Stimulated activated CD4-positive, alpha-beta T cell treated with anti-CD3 and anti-CD28 coated beads, TNF-alpha, amount 100 ng/mL, for 4 hours (primary cell): ENCODE measurements at places on chromosomes 1 and 21.

DNA sequence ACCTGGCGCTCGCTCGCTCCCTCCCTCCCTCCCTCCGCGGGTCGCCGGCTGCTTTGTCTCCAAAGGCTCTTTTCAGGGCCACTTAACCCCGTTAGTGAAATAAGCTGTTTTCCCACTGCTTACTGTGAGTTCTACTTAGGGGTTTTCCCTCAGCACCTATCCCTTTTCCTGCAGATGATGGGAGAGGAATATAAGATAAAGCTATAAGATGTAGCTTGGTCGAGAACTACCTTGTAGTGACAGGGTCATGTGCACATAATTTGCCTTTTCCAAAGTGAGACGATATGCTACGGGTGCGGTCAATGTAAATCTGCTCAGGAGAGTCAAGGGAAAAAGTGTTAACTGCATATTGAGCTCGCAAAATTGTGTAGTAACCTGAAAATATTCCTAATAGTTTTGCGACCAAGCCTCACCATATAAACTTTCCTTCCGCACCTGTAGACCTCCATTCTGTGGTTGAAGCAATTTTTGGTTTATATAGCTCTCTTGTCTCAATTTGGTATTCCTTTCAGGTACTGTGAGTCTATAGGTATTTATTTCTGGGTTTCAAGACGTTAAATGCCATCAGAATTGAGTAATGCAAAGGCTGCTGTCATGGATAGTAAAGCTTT lies 55.8 kb upstream of the BOLA1 start:
- no peak for DNase-seq

DNA sequence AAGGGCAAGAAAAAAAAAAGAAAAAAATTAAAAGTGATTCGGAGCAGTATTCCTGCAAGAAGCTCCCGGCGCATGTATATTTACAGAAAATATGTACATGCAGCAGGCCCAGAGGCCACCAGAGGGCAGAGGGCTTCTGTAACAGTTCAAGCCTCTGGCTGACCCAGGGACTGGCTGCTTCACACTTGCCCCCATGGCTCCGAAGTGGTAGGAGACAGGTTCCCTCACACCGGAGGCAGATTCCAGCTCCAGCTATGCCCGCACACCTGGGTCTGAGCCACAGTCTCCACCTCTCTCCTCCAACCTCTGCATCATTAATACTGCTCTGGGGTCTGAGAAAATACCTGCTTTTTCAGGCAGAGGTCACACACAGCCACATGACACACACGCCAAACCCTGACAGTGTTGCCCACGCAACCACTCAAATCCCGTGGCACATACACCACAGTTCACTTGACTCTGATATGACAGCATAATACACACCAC lies 2.2 kb upstream of the ARHGAP30 start:
- no peak for DNase-seq

GRCh38 chr1:97042551-97042950 lies 321.0 kb downstream of the PTBP2 start:
- DNase-seq, result no peak

- no peak for DNase-seq
These were observed 277.3 kb upstream of the FMN2 start for GRCh38 chr1:239814306-239814881.

GRCh38 chr1:197618061-197618460 lies 157.2 kb downstream of the DENND1B start:
- DNase-seq, result no peak

DNA sequence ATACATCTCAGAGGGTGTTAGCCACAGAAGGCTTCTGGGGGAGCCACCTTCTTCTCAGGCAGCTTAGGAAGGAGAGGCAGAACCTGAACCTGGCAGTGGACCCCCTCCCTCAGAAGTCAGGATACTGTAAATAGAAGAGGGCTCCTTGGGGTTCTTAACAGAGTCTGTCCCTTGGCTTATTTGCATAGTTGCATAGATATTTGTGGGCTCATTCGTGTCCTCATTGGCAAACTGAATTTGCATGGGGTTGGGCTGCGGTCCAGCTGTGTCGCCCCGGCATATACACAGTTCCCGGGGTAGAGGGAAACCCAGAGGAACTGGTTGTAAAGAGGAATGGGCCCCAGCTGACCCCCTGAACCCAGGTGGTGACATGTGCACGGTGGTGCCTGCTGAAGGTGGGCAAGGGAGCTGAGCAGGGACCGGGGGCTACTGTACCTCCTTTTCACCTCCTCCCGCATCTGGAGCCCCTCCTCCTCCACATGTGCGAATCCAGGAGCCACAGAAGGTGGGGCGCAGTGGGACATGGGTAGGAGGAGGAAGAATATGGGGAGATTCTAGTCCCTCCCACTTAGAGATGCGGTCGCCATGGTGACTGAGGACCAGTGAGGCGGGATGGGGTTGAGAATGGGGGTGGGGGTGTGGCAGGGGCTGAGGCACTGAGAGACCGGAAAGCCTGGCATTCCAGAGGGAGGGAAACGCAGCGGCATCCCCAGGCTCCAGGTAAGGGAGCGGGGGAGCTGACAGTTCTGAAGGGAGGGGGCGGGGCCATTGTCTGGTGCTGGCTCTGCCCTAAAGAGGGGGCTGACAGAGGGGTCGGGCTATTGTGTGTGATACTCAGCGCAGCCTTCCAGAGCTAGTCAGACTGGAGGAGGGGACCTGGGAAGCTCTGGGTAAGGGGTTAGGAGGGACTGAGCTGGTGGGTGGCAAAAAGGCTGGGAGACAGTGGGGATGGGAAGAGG lies 3.7 kb upstream of the SEMA4A start:
- DNase-seq, result no peak

GRCh38 chr1:86063721-86064120 lies 92.9 kb downstream of the COL24A1 start:
- DNase-seq, result no peak

GRCh38 chr1:93672477-93673162 lies 9.0 kb downstream of the BCAR3 start:
- no peak for DNase-seq

- no peak for DNase-seq
These were observed 35.9 kb downstream of the DNASE2B start for GRCh38 chr1:84434081-84434769.

GRCh38 chr1:94070865-94071264 lies 50.1 kb downstream of the ABCA4 start:
- no peak for DNase-seq

DNA sequence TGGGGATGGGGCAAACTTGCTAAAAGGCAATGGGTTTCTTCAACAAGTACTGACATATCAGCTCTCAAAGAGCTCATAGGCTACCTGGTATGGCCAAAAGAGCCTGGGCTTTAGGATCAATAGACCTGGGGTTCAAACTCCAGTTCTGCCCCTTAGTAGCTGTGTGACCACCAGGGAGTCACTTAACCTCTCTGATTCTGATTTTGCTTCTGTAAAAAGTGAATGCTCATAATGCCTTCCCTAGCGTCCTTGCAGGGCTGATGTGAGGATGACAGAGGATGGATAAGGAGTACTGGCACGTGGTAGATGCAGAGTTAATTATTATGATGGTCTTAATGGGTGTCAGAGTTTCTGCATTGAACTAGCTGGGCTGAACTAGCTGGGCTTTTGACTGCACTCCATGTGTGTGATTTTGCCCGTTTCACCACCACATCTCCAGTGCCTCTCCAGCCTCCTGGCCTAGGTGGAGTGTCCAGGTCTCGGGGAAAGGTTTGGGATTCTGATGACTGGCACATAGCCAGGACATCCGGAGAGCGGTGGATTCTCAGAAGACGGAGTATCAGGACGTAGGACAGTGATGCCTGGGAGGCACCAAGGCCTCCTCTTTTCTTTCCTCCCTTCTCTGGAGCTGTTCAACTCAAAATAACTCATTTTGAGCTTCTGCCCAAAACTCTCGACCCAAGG lies 15.2 kb downstream of the DISP3 start:
- no peak for DNase-seq

- no peak for DNase-seq
These were observed 51.8 kb upstream of the GFI1 start for GRCh38 chr1:92538413-92539061.

DNA sequence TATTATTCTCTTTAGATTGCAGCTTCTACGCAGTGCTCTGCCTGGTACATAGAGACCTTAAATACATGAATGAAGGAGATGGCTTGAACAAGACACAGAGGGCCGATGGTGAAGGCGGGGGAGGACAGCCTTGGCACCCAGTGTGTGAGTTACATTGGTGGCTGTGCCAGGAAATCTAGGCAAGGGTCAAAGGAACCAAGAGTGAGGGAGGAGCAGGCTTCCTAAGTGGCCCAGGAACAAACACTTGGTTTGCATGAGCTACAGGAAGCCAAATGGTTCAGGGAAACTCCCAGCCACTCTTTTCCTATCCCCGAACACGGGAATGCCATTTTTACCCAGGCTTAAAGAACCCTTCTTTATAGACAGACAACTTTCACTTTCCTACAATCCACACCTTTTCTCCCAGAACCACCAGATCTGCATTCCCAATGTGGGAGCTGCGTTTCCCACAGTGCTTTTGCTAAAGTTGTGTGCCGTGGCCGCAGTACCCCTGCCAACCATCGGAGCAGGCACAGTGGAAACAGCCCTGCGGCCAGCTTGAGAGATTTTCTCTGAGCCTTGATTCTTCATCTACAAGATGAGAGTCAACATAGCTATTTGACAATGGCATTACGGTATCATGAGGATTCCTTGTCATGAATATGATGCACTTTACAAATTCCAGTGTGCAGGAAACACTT lies 3.5 kb upstream of the CLEC20A start:
- DNase-seq, result no peak
